T-cell (primary cell): ENCODE measurements at places on chromosomes 4 and X.

- DNase-seq, result no peak
Measured at GRCh38 chr4:165367040-165367439, 11.8 kb upstream of the CPE start.

GRCh38 chrX:9846631-9847030 is 60.4 kb downstream of the SHROOM2 start:
- no peak for DNase-seq

DNA sequence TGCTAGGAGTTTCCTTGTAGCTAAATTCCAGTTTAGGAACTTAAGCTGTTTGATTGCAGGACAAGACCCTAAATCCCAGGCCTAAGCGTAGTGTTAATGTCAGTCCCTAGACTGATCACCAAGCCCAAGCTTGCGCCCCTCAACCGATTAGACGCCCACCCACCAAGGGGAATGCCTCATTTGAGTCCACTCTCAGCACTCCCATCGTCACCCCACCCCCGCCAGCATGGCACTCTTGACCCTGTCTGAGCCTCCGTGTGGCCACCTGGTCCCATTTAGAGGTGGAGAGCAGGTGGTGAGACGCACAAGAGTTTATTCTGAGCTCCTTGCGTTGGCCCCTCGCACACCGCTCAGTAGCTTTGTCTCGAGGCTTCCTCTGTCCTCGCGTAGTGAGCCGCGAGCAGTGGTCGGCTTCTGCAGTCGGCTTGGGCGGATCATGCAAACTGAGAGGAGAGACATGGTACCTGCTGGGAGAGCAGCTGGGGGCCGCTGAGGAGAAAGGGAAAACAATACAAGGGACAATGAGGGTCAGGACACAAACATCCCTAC is 48.5 kb upstream of the ZNF157 start:
- no peak for DNase-seq

DNA sequence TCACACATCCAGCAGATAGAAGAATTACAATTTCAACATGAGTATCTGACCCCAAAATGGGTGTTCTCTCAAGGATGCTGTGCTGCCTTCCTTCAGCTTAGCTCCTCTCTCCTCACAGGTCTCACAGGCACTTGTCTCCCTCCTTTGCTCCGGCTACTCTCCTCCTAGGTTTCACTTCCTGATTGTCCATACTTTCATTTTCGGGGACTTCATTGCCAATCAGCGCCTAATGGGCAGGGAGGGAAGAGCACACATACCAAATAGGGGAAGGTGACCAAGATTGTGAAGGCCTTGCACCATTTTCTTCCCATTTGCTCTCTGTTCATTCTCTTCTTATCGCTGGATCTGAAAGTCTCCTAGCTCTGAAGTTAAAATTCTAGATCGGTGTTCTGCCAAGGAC is 125.4 kb upstream of the EOLA2 start:
- no peak for DNase-seq

DNA sequence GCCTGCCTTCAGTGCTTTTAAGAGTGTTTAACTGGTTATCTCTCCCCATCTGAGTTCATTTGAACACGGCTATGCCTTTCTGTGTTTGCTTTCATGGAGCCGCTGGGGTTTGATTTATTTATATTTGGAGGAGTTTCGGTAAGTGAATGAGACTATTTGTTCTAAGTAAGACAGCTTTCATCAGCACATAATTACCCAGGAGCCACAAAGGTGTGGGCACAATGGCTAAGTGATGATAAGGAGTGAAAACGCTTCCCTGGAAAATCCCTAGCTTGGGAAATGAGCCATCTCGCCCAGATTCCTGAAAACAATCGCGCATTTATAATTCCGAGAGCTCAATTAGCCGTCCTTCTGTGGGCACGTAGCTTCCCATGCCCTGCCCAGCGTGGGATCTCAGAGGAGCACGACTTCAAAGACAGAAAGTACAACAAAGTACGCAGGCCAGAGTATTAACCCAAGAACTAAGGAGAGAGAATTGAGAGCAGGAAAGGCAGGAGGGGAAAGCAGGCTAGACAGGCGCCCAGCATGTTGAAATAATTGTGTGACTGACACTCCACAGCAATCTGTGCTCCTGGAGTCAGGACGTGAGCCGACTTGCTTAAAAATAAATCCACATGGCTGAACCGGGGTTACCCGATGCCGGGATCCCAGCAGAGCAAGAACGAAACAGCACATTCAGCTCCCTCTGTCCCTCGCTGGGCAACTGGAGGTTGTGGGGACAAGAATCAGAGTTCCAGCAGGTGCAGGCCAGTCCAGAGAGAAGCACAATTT is 99.0 kb downstream of the DHRSX start:
- DNase-seq, result no peak

DNA sequence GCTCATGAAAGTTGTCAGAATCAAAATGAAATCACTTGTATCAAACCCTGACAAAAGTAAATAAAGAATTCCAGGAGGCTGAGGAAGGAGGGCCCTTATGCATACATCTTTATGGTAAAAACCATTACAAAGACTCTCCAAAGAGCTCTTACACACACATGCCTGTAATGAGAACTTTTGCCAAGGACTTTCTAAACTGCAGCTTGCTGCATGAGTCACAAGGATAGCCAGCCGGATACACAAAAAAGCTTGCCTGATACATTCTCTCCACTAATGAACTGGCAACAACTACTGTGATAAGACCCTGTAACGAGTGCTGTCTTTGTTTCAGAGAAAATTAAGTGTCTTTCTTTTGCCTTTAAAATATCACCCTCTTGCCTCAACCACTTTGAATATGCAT is 618.1 kb downstream of the PPP4R3C start:
- DNase-seq, result no peak

GRCh38 chrX:85065512-85066198 is 62.0 kb downstream of the APOOL start:
- no peak for DNase-seq

- no peak for DNase-seq
Measured at GRCh38 chr4:112284662-112285411, 867 bp downstream of the TIFA start.

DNA sequence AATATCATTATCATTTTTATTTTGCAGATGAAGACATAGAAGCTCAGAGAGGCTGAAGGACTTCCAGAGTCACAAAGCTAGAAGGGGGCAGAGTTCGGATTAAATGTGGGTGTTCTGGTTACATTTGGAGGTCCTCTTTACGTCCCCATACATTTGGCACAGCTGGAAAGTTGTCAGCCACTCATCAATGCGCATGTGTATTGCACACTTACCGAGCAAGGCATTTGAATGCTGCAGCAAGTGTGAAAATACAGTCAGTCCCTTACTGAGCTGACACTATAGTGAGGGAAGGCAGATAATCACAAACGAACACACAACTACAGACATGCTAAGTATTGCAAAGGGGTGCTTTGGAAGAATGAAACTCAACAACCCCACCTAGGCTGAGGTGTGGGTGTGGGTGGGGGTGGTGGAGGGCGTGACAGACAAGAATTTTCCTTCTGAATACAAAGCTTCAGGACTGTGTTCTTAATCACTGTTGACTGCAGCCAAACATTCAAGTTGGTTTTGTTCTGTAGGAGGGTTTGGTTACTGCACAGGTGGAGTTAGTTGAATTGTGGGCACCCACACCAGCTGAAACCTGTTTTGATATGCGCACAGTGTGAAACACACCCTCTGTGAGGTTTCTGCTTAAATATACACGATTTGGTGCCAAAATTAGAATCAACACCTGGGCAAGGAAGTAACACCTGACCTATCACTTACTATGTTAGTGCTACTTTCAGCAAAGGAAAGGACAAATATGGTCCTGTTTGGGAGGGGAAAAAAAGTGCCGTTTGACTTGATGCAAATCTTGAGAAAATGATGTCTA is 72.4 kb downstream of the COQ2 start:
- DNase-seq, result peak; percentile 44

- DNase-seq, result no peak
Measured at GRCh38 chr4:8066336-8066931, 92.2 kb downstream of the ABLIM2 start.

GRCh38 chr4:20687864-20688263 is 12.4 kb upstream of the PACRGL start:
- no peak for DNase-seq

GRCh38 chrX:119488749-119489148 is 20.5 kb downstream of the SLC25A5 start:
- peak; percentile 28 for DNase-seq

- DNase-seq, result no peak
Measured at GRCh38 chrX:144297221-144297620, 413.4 kb downstream of the UBE2NL start.

DNA sequence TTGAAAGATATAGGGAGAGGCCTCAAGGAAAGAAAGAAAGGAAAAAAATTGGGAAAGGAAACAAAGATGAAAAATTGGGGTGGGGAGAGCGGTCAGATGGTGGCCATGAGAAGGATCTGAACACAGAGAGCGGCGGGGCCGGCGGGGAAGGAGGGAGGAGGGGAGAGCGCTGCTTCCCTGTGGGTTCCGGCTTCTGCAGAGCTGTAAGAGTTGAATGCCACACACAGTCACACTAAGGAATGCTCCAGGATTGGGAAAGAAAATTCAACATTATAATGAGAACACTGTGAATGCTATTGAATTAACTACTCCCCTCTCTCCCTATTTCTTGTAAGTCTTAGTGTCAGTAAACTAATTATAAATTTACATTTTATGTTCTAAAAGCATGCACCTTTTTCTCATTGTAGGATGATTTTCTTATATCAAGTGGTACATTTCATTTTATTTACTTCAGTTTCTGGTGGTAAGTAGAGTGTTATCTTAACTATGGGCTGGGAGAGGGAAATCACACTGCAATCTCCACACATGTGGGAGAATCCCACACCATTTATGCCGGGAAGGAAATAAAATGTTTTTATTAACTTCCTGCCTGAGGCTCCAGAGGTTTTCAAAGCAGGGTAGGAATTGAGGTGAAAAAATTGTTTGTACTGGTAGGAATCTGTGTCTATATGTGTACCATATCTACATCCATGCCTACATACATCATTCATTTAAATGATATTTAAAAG is 904 bp downstream of the F11 start:
- DNase-seq, result no peak

- no peak for DNase-seq
Measured at GRCh38 chr4:167210166-167210565, 24.1 kb downstream of the SPOCK3 start.

- no peak for DNase-seq
Measured at GRCh38 chr4:180058691-180059215, 2184.4 kb upstream of the TENM3 start.

DNA sequence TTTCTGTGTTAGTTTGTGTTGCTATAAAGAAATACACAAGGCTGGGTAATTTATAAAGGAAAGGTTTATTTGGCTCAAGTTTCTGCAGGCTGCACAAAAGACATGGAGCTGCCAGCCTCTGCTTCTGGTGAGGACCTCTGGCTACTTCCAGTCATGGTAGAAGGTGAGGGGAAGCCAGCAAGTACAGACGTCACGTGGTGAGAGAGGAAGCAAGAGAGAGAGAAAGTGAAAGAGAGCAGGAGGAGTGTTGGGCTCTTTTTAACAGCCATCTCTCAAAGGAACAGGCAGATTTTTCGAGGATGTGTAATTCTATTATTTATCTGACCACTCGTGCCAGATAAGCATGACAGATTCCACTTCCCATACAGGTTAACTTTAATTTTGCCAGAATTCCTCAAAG is 1199.1 kb downstream of the ADGRL3 start:
- DNase-seq, result no peak

GRCh38 chr4:1567519-1567807 is 116.7 kb downstream of the FAM53A start:
- no peak for DNase-seq

GRCh38 chr4:87101543-87102199 is 118.7 kb downstream of the KLHL8 start:
- no peak for DNase-seq

- DNase-seq, result no peak
Measured at GRCh38 chr4:96186593-96186992, 346.7 kb downstream of the PDHA2 start.

DNA sequence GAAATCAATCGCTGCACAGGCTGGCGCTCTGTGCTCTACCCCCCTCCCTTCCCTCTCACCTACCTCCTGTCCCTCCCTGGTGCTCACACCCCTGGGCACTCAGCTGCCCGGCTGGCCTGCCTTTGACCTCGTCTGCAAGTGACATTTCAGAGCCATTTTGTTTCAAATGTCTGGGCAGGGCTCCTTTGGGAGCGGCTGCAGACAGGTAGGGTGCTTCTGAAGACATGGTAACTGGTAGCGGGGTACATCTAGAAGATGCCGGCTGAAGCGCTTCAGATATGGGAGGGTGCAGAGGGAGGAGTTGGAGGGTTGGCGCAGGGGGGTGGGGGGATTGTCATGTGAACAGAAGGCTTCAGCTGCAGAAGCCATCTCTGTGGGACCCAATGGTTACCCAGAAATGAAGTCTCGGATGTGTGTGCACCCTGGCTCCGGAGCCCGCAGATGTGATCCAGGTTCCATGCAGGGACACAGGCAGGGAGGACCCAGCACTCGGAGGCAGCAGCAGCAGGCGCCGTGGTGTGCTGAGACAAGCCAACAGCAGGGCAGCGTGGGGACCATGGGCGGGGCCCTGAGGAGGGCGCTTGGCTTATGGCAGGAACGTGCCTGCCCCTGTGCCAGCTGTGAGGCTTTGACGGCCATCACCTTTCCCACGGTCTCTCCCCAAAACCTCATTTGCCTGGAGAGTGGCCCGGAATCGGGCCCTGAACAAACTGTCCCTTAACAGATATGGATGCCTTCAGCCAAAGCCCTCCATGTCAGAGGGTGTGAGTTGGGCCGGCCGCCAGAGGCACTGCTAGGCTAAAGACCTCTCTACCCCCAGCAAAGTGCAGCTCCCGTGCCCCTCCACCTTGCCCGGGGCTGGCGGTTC is 7.6 kb upstream of the DUSP9 start:
- DNase-seq, result no peak

DNA sequence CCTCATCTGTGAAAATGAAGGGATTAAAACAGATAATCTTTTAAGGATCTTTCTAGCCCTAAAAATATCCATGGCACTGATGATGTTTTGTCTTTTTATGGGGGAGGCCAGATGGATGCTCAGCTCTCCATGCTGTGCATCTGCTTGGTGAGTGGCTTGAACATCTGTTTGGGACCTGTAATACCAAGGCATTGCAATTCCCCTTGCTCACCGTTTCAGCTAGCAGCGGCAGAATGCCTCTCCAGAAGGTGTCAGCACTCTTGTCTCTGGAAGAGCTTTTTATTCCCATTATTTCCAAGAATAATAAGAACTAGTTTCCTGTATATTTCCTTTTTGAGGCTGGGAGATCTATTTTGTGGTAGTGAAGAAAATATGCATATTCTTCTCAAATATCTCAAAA is 151.9 kb upstream of the ANK2 start:
- no peak for DNase-seq

GRCh38 chr4:3010577-3010976 is 47.2 kb downstream of the GRK4 start:
- DNase-seq, result no peak

- DNase-seq, result no peak
Measured at GRCh38 chr4:3519468-3520264, 12.6 kb downstream of the LRPAP1 start.

- DNase-seq, result no peak
Measured at GRCh38 chrX:30364229-30364628, 55.0 kb upstream of the NR0B1 start.
